Activated gamma-delta T cell (primary cell): ENCODE measurements at places on chromosomes 1 and 21.

- DNase-seq, result no peak
Measured at GRCh38 chr1:88022516-88022915, 661.6 kb upstream of the PKN2 start.

DNA sequence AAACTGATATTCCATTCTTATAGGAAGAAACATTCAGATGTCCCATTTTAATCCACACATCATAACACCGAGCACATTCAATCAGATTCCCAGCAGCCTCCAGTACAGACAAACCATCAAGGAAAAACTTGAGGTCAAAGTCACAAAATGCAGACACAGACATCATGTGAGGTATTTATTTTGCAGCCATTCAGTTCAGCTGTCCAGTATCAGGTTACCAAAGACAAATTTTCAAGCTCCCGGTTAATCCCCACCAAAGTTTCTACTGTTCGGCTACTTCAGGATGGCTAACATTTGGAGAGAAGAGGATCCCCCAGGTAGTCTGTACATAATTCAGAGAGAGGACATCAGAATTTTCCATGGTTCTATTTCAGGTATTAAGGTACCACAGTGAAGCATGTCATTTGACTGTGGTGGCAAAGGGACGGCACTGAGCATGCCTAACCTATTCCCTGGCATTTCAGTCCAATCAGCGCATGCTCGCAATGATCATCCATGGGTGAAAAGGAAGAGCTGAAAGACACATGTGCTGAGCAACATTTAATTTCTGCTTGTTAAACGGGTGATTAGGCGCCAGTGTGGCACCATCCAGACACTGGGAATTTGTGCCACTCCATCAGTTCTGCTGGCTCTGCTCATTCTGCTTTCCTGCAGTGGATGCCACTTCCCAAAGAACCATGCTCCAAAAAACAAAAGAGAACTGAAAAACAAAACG, 13.6 kb upstream of the NDC1 start:
- DNase-seq, result no peak

- DNase-seq, result no peak
Measured at GRCh38 chr21:28781602-28782276, 210.9 kb downstream of the LTN1 start.

DNA sequence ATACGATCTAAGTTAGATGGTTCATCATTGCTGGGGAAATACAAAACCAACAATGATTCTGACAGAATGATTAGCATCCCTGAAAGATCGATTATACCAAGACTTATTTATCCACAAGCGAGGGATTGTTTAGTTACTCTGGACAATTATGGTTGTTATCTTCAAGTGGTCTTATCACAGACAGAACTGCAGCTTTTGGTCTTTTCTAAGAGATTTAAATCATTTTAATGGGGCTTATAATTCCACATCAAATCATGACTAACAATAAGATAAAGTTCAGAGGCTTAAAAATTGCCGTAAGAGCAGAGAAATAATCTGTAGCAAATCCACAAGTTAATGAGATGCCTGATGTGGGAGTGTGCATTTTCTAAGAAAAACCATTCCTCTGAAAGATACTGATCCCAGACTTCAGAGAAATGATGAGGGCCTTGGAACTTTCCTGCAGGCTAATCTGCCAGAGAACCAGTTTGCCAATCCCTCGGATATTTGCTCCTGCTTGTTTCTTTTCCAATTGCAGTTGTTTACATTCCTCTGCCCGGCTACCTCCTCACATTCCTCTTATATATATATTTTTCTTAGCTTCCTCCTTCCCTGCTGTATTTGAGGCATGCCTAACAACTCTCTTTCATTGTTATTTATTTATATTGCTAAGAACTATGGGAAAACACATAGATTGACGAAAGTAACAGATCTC, 134.8 kb downstream of the BACH1 start:
- no peak for DNase-seq

- DNase-seq, result no peak
Measured at GRCh38 chr1:60866917-60867531, 215.3 kb upstream of the NFIA start.

DNA sequence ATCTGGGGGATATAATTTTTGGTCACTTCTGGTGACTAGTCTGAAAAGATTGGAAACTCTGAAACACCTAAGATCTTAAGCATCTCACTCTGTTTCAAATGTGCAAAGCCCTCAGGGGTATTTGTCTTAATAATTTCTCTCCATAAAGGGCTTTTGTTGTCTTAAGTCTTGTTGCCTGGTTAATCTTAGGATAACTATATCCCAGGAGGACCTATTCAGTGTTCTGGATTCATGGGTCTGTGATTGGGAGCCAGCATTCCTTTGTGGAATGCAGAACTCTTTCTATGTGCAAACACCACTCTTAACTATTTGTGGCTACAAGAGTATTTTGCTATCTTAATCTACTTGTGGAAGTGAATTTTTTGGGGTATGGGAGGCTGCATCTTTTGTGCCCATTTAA, 1573.0 kb upstream of the PRMT6 start:
- DNase-seq, result no peak

GRCh38 chr1:169363046-169363730, 4.4 kb downstream of the NME7 start:
- no peak for DNase-seq

DNA sequence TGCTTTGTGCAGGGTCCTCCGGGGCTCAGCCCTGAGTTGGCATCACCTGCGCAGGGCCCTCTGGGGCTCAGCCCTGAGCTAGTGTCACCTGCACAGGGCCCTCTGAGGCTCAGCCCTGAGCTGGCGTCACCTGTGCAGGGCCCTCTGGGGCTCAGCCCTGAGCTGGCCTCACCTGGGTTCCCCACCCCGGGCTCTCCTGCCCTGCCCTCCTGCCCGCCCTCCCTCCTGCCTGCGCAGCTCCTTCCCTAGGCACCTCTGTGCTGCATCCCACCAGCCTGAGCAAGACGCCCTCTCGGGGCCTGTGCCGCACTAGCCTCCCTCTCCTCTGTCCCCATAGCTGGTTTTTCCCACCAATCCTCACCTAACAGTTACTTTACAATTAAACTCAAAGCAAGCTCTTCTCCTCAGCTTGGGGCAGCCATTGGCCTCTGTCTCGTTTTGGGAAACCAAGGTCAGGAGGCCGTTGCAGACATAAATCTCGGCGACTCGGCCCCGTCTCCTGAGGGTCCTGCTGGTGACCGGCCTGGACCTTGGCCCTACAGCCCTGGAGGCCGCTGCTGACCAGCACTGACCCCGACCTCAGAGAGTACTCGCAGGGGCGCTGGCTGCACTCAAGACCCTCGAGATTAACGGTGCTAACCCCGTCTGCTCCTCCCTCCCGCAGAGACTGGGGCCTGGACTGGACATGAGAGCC, 22.7 kb downstream of the COL6A1 start:
- DNase-seq, result no peak

DNA sequence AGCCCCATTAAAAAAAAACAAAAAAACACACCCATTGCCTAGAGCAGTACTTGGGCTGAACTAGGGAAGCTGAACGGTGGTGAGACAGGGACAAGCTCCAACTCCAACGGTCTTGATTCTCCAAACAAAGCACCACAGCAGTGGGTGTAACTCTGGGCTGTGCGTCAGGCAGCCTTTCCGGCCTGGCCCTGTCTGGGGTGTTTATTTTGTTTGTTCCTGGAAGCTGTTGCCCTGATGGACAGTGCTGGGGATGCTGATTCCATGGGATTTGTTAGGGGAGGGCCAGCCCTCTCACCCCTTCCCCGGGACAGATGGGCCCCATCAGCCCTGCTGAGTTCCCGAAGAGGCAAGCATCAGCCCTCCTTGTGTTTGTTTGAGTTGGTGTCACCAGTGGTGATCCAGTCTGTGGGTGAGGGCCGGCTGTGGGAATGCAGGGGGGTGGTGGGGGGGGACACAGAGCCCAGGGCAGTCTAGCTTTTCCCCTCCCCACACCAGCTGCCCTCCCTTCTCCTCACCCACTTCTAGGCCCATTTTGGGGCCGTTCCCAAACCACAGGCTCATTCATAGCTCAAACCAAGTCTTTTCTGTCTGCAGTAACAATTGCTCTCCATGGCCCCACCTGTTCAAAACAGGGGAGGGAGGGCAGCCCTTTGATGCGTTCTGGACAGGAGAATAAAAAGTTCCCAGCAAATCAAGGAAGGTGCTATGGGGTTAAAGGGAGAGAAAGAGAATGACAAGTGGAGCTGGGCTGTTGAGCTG, 4.5 kb downstream of the WNT2B start:
- DNase-seq, result no peak

DNA sequence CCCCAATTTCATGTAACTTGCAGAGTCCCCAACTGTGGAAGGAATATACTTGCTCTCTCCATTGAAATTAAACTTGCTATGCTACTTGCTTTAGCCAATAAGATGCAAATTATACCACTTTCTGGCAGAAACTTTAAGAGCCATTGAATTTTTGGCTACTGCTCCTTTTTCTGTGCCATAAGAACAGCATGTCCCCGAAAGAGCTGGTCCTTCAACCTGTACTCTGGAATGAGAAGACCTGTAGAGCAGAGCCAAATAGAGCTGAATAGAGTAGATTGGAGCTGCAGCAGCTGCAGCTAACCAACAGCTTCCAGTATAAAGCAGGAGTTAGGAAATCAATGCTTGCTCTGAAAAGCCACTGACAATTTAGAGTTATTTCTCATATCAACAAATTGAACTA, 472.3 kb upstream of the B3GALT2 start:
- DNase-seq, result no peak

- no peak for DNase-seq
Measured at GRCh38 chr1:234089396-234089795, 184.9 kb downstream of the SLC35F3 start.

GRCh38 chr1:1204425-1204920, 1.9 kb downstream of the TNFRSF18 start:
- DNase-seq, result no peak

DNA sequence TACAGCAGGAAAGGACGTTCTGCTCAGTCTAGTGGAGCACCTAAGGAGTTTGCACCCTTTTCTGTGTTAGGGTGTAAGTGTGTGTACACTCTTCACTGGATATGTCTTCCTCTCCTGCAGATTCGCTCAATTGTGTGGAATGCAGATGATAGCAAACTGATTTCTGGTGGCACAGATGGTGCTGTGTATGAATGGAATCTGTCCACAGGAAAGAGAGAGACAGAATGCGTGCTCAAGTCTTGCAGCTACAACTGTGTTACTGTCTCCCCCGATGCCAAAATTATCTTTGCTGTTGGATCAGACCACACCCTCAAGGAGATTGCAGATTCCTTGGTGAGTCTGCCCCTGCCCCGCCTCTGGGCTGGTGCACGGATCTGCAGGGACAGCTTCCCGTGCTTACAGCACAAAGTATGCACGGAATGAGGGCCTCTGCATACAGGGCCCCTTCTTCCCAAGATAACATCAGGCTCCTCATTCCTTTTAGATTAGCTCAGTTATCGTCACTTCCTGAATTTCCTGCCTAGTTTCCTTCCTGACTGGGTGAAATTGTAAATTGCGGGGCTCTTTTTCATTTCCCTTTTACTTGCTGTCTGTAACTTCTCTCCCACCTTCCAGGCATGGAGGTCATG, 34.6 kb downstream of the CFAP57 start:
- DNase-seq, result no peak

DNA sequence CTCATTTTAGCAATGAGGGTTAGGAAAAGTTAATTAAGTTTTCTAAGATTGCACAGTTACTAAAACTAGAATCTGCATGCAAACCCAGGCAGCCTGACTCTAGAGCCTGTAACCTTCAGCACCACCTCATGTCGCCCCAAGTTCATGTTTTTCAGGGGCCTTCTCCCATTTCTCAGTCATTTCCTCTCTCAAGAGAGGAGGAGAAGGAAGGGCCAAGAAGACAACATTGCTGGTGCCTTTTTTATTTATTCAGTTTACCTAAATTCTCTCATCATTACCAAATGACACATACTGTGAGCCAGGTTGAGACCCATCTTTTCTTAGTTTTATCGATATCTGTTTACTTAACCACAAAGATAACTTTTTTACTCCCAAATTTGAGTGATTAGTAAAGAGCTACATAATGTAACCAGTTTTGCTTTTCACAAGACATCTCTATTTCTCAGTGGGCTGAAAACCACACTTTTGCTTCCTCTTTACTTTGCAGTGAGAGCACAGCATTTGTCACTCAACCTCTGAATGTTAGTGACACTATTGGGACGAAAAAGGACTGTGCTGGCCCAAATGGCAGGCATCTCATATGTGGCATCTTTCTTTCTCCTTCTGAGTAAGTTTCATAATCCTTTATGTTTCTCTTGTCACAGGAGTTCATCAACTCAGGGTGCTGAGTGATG, at the start of gene CD101:
Gene CD101 (plus strand): TSS at position 507 of the 674 bp plus-strand sequence. CDS start 58 bp downstream, at position 565.
- DNase-seq, result no peak

- no peak for DNase-seq
Measured at GRCh38 chr1:210438928-210439841, 110.5 kb downstream of the HHAT start.

DNA sequence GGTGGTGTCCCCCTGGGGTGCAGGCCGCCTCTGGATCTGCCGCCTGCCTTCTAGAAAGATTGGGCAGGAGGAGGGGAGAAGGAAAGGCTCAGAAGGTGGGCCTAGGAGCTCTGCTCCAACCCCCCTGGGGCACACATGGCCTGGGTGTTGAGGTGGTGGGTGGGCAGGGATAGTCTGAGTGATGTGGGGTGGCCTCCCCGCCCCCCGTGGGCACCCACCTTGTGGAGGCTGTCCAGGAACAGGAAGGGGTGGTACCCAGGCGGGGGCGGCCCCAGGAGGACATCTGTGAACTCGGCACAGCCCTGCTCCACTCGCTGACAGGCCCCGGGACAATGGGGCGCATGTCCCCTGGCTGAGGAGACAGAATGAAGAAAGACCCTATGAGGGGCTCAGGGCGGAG, 54.9 kb downstream of the MORN1 start:
- no peak for DNase-seq

DNA sequence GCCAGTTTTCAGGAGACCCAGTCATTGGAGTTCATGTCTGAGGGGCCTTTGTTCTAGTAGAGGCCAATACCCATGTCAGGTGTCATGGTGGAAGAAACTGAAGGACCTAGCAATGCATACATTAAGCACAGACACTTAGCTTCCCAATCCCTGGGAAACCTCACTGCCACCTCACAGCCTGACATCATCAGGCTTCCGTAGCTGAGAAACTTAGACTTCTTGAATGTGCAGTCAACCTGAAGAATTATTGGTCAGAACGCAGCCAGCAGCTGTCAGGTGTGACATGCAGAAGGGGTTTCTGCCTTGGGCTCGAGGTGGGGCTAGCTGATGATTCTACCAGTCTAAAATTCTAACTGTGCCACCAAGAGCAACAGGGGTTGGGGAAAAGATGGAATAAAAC, 1.9 kb upstream of the ITPKB start:
- no peak for DNase-seq

GRCh38 chr1:241640867-241641622, 876 bp upstream of the CHML start:
- DNase-seq, result no peak

- no peak for DNase-seq
Measured at GRCh38 chr1:24557711-24558131, 1.8 kb downstream of the NCMAP start.

- DNase-seq, result no peak
Measured at GRCh38 chr1:78703806-78704205, 54.2 kb downstream of the IFI44 start.
